ENCODE measurements at places on chromosomes 6 and 20.

- DNase-seq = no peak
These were observed 740.8 kb downstream of the PHF3 start for GRCh38 chr6:64376394-64376793.

DNA sequence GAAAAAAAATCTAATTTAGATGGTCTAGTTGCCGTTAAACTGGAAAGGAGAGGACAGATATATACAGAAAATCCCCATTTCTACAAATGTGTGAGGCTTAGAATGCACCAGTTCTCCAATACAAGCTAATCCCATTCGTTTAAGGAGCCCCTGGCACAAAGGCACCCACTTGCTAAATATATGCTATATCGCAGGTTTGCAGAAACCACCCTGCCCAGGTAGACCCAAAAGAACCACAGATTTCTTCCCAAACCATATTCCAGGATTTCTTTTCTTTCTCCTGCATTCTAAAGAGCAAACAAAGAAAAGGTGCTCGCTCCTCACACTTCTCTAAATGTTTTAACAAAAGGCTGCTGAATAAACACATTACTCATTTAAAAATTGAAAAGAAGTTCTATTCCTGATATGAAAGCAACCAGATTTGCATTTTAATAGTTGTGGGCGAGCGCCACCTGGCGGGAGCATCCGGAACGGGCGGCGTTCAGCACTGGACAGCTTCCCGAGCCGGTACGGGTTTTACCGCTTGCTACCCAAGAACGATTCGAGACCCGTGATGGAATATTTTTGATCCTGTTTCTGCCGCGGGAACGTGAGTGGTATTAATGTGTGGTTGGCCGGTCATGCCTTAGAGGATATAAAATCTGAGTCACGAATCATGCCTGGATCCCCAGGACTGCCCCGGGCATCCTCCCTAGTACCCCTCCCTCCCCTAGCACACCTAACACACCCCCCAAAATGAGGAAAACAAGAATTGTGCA is 2.1 kb downstream of the PTPRT start:
- peak; percentile 70 for DNase-seq

DNA sequence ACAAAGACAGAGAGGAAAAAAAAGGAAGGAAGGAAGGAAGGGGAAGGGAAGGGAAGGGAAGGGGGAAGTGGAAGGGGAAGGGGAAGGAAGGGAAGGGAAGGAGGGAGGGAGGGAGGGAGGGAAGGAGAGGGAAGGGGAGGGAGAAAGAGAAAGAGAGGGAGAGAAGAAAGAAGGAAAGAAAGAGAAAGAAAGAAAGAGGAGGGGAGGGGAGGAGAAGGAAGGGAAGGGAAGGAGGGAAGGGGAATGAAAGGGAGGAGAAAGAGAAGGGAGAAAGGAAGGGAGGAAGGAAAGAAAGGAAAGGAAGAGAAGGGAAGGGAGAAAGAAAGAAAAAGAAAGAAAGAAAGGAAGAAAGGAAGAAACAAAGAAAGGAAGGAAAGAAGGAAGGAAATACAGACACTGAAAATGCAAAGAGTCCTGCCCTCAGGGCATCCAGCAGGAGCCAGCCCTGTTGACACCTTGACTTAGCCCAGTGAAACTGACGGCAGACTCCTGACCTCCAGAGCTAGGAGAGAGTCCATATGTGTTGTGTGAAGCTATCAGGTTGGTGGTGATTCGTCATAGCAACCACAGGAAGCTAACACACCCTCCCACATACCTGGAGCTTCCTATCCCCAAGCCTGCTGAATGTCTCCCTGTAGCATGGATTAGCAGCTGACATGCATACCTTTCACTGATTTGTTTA is 58.7 kb upstream of the SULF2 start:
- DNase-seq = no peak

DNA sequence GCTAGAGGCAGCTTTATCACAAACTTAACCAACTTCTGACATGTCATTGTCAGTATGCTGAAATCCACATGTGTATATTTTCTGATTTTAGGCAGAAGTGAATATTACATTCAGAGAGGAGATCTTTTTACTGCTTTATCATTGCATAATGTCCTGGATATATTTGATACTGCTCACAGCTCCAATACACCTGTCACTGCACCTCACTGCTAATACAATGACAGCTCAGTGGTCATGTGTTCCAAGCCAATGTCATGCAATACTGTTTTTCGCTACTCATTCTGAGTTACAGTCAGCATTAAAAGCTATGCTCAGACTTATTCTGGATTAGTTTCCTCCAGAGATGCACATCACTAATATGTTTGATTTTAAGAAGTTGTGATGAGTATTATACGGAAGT is 1604.6 kb downstream of the HACE1 start:
- DNase-seq = no peak

- DNase-seq = no peak
These were observed 11.0 kb downstream of the ALDH8A1 start for GRCh38 chr6:134938896-134939295.

- no peak for DNase-seq
These were observed 283.2 kb upstream of the FOXQ1 start for GRCh38 chr6:1028723-1029122.

DNA sequence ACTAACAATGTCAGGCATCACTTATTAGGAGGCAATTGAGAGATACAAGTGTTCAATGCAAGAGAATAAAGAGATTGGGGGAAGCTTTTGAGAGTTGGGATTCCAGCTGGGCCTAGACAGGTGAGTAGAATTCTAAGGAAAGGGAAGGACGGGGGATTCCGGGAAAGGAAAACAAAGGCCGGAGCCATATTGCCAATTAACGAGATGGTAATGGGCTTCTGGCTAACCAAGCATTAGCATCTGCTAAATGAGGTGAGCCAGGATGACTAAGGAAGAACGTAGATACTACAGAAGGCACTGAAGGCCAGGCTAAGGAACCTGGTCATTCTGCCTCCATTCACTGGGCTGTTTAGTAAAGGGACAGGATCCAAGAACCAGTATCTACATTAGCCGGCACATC is 10.5 kb downstream of the FYN start:
- DNase-seq = no peak

DNA sequence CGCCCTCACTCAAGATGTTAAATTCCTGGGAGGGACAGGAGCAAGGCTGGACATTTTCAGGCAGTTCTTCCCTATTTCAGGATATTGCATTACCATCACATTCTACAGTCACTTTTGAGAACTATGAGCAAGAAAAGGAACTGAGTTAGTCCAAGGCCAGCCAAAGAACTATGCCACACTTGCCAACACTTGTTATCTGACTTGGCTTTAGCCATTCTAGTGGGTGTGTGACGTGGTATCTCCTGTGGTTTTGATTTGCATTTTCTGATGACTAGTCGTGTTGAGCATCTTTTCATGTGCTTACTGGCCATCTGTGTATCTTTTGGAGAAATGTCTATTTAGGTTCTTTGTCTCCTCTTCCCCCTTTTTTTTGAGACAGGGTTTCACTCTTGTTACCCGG is 12.0 kb downstream of the XRN2 start:
- DNase-seq = no peak

DNA sequence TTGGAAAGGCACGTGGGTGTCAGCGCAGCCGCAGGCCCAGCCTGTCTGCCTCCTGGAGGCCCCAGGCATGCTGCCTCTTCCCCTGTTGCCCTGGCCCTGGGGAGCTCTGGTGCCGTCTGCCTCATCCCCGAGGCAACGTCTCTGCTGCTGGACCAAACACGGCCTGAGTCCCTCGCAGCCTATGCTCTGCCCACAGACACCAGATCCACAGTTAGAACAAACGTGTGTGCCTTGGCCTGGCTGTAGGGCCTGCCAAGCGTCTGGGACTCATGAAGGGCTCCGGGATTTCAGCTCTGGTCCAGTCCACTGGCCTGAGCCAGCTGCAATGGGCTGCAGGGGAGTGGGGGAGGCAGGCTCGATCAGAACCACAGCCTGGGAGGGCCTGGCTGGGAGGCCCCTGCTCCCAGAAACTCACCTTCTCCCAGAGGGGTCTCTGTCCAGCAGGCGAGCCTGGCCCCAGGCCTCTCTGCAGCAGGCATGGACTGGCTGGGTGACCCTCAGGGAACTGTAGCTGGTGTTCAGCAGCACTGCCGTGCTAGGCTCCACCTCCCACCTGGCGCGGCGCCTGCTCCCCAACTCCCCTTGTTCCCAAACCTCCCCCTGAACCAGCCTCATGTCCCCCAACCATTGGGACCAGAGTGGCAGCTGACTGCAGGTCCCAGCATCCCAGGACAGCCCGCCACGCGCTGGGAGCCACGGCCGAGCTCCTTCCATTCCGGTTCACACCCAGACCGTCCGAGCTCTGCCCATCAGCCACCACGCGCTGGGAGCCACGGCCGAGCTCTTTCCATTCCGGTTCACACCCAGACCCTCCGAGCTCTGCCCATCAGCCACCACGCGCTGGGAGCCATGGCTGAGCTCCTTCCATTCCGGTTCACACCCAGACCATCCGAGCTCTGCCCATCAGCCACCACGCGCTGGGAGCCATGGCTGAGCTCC is 197.0 kb downstream of the DLL1 start:
- no peak for DNase-seq

DNA sequence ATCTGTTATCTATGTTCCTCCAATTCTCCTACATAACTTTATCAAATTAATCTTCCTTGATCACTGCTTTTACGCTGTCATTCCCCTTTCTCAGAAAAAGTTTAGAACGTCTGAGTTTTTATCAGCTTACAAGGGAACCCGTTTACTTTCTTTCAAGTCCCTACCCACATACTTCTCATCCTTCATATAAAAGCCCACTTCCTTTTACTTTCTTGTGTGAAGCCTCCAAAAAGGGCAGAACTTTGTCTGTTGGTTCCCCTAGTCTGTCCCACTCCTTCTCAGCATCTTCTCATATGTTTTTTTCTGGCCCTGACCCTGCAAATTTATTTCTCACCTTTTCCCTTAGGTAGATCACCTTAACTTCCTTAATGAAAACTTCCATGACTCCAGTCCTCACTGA is 106.1 kb downstream of the TFAP2B start:
- DNase-seq = no peak
